Right cardiac atrium (tissue), 5 donors: ENCODE measurements at places on chromosomes 12 and 14.

- DNase-seq, result no peak
Observed at GRCh38 chr14:30813216-30813615, 61.1 kb upstream of the COCH start.

GRCh38 chr12:37666069-37666781, 650.3 kb upstream of the ALG10B start:
- DNase-seq, result no peak

GRCh38 chr12:45336762-45337596, 121.1 kb downstream of the ANO6 start:
- DNase-seq, result no peak

- peak; percentile 71 for DNase-seq
Observed at GRCh38 chr14:74661726-74662450, 49.9 kb upstream of the LTBP2 start.

DNA sequence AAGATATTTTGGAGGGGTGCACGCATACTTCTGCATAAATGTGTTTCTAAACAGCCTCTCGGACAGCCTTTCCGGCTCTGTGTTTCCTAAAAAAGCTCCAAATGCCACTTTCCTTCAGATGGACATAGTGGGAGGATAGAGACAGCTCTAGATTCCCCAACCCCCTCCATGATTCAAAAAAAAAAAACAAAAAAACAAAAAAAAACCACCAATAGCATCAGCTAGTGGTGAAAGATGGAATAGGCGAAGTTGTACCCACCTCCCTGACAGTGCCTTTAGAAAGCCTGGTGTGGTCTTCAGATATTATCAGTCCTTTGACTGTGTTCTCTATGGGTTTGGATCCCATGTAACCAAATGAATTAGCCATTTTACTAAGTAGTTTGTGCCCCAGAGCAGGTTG, 94.1 kb downstream of the PHETA1 start:
- no peak for DNase-seq

- no peak for DNase-seq
Observed at GRCh38 chr14:85421186-85421877, 108.6 kb upstream of the FLRT2 start.

- DNase-seq, result no peak
Observed at GRCh38 chr14:63964113-63964512, 111.3 kb downstream of the SYNE2 start.

DNA sequence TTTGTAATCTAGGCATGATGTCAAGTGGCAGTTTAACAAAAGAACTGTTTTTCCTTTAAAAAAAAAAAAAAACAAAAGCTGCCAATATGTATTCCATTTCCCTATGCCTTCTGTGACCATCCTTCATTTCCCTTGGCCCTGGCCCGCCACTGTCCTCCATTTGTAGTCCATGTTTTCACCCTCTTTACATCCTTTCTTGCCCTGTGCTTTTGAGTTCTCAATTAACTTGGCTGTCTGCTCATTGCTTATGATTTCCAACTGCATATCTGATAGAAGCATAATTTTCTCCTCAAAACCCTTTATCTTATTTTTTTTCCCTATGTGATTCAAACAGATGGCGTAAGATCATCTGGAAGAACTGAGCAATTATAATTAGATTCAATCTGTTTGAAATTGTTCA, 297.5 kb downstream of the NAV3 start:
- no peak for DNase-seq

GRCh38 chr12:69238589-69239351, 599 bp upstream of the CPSF6 start:
- no peak for DNase-seq

DNA sequence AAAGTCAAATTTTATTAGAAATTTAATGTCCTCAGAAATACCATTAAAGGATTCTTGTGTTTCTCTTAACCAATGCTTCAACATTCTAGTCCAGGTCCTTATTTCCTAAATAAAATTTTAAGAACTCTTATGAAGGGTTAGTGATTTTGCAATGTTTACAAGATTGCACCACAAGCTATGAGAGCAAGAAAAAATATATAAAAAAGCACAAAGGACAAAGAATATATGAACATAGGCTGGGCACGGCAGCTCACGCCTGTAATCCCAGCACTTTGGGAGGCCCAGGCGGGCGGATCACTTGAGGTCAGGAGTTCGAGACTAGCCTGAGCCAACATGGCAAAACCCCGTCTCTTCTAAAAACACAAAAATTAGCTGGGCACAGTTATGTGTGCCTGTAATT, 7.7 kb downstream of the RACGAP1 start:
- DNase-seq, result no peak

GRCh38 chr14:85934123-85934885, 404.4 kb downstream of the FLRT2 start:
- DNase-seq, result peak; percentile 8

GRCh38 chr12:29148911-29149690, at the start of gene FAR2:
TSS of gene FAR2 (plus strand) at chr12:29149278. CDS start at chr12:29270450, 121,172 bp downstream.
- DNase-seq, result peak; percentile 80

DNA sequence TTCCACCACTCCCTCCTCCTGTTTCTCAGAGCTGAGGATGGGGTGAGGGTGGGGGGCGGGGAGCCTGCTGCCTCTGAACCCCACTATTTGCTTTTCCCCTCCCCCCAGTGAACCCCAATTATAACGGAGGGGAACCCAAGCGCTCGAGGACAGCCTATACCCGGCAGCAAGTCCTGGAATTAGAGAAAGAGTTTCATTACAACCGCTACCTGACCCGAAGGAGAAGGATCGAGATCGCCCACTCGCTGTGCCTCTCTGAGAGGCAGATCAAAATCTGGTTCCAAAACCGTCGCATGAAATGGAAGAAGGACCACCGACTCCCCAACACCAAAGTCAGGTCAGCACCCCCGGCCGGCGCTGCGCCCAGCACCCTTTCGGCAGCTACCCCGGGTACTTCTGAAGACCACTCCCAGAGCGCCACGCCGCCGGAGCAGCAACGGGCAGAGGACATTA, 1.1 kb downstream of the HOXC4 start:
- DNase-seq, result no peak

DNA sequence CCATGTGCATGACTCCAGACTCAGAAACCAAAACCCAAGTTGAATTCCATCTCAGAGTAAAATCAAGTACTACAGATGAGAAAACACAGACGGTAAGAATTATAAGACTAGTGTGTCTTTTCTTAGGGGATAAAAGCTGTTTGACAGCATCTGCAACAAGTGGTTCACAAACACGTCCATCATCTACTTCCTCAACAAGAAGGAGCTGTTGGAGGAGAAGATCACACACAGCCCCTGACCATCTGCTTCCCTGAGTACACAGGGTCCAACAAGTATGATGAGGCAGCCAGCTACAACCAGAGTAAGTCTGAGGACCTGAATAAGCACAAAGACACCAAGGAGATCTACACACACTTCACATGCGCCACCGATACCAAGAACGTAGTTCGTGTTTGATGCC, 110.7 kb upstream of the ATF7IP start:
- no peak for DNase-seq

DNA sequence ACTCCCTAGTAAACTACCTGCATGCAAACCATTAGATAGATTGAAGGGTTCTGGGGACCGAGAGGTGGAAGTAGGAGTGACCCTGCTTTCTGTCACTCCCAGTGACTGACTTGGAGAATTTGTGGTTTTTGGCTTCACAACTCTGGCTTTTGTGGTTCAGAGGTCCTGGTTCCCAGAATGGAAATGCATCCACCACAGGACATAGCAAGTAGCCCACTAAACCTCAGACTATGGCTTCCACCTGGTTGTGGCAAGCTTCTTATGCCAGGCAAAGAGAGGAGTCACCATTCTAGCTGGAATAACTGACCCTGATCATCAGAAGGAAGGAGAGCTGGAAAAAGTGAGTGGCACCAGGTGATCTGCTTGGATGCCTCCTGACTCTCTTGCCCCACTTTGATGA, 162.4 kb upstream of the TMEM260 start:
- DNase-seq, result no peak

GRCh38 chr12:93441081-93441616, 598 bp downstream of the UBE2N start:
- DNase-seq, result peak; percentile 53

GRCh38 chr14:90521930-90522483, 125.2 kb downstream of the CALM1 start:
- no peak for DNase-seq

DNA sequence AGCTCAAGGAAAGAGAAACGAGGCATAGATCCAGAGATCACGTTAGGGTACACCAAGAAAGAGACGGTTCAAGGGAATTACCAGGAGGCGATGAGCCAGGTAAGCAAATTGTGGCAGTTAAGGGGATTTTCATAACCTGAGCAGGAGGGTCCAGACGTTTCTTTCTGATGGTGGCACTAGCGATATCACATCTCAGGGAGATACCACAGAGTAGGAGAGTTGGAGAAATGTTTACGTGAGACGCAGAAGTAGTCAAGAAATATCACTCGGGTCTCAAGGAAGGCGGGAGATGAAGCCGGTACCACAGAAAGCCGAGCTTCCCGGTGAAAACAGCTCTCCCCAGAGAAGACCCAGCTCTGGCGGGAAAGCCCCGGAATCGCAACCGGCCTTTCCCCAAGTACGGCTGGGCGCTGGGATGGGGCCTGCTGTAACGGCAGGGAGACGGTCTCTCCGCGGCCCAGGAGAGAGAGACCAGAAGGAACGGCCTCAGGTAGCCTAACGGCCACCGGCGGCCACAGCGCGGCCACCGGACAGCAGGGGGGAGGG, 485 bp downstream of the SENP1 start:
- no peak for DNase-seq

DNA sequence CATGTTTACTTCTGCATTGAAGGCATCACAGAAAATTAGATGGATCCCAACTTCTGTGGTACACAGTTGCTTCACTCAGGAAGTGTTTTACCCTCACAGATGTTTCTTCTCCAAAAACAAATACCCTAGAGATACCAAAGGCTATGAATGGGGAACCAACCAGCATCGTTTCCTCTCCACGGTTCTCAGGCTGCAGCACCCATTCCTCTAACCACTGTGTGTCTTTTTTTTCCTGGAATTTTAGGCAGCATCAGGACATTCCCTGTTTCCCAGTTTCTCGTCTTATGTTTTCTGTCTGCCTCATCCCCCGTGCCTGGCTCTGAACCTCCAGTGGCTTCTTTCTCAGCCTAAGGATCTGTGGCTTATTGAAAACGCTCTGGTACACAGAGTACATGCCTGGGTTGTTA, 72.0 kb upstream of the TBX5 start:
- no peak for DNase-seq

DNA sequence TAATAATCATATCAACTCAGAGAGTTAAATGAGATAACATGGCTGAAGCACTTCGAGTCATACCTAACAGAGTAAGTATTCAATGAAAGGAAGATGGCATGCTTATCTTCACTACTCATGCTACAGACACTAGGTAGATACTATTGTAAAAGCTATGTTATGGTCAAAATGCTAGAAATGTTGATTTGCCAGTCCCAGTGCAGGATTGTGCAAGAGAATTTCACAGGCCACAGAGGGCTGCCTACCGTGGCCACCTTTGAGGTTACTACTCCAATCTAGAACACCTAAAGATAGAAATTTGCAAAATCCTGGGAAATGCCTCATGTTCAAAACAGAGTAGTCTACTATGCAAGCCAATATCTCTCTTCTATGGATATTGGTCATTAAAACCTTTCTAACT, 75.3 kb upstream of the PLEKHG7 start:
- no peak for DNase-seq

- DNase-seq, result no peak
Observed at GRCh38 chr14:99420711-99421110, 59.9 kb downstream of the SETD3 start.

DNA sequence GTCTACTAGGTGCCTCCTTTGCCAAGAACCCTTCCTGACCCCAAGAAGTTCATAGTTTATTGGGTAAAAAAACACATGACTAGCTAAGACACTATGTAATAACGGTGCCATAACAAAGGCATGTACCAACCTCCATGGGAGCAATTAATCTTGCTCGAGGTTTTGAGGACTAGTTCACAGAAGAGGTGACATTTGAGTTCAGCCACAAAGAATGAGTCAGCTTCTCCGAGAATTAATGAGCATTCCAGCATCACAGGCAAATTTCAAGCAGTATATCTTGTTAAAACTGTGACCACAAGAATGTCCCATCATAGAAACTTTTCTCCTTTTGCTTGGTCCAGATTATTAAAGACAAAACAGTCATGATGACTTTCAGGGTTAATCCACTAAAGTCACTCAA, 113.0 kb upstream of the RAP1B start:
- DNase-seq, result no peak

DNA sequence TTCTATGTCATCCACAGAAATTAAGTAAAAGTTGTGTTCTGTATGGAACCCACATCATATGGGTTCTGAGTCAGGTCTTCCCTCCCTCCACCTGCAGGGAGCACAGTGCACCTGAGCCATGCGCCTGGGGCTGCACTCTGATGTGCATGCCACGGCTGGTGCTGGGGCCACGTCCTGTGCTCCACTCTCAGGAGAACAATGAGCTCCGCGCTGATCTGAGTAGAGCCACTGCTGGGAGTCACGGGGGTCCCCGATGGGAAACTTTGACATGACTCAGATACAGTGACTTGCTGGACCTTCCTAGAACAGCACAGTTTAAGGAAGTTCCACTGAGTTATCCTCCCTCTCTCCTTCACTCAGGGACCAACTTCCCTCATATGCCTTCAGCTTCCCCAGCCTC, 683.4 kb downstream of the TMEM121 start:
- no peak for DNase-seq

DNA sequence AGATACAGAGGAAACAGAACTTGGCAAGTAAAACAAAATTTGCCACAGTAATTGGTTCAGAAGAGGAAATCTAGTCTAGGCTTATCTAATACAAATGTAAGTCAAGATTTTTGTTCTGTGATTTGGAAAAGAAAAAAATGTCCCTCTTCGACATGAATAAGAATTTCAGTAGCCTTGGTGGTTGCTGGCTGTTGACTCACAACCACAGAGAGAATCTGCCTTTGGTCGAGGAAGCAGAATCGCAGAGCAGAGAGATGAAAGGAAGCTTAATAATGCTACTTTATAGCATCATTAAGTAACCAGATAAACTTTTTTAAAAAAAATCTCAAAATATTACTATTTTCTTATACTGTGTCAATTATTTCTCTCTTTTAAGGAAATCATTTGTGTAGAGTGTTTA, 1096.6 kb downstream of the FLRT2 start:
- DNase-seq, result no peak

- DNase-seq, result no peak
Observed at GRCh38 chr12:50825372-50825838, 17.3 kb upstream of the TMPRSS12 start.

DNA sequence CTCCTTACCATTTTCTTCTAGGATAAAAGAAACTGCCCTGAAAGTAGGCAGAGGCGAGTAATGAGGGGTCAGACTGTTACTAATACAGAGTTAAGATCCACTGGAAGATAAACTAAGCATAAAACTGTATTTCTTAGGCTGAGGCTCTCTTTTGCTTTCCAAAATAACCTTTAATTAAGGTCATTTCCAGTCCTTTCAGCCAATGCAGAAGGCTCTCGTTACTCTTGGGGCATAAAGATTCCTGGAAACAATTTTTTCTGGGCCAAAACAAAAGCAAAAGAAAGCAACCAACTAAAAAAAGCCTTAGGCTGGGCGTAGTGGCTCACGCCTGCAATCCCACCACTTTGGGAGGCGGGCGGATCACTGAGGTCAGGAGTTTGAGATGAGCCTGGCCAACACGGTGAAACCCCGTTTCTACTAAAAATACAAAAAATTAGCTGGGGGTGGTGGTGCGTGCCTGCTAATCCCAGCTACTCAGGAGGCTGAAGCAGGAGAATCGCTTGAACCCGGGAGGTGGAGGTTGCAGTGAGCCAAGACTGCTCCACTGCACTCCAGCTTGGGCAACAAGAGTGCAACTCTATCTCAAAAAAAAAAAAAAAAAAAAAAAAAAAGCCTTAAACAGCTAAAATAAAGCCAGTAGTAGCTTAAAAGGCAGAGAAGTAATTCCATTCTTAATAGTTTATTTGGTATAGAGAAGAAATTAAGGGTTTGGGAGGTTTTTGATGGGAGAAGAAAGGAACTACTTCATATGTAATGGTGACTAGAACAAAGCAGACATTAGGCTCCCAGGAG, 68.9 kb upstream of the STAC3 start:
- DNase-seq, result no peak
